ENCODE measurements at places on chromosomes 7 and 10.

- no peak for DNase-seq
Measured at GRCh38 chr10:30430544-30431298, 3.3 kb upstream of the MAP3K8 start.

DNA sequence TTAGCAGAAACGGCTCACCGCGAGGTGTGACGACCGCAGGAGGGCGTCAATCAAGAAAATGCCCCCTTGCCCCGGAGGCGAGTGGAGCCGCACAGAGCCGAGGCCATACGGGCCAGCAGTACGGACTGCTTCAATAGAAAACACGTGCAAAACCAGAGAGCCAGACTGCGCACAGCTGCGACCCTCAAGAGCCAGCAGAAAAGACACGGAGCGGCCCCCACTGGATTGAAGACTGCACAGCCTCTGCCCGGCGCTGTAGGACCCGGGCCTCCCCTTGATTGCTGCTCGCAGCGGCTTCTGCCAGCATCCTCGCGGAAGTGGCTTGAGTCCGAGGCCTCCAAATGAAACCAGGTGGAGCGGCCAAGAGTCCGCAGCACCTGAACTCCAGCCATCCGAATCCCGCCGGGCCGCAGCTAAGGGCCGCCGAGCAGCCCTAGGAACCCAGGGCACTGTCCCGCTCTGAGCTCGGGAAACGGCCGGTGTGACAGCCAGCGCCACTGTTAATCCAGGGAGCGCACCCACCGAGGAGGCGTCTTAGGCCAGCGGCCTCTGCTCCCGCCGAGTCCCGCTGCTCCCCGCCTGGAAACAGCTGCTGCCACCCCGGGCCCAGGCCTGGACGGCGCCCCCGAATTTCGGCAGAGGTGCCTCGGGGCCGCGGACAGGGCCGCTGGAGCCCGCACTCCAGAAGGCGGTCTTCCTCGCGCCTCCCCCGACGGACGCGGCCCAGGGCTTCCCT is 660 bp upstream of the HHEX start:
- DNase-seq = no peak

DNA sequence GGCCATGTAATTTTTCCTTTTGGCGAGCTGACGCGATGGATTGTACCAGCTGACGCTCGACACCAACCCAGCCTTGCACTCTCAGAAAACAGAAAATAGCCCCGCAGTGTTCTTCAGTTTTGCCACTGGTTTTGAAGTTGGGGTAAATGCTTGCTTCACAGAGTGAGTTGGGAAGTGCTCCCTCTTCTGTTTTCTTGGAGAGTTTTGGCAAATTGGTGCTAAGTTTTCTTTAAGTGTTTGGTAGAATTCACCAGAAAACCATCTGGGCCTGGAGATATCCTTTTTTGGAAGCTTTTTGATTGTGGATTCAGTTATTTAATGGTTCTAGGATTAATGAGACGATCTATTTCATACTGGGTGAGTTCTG is 252.8 kb downstream of the ELFN1 start:
- no peak for DNase-seq

- no peak for DNase-seq
Measured at GRCh38 chr7:150665089-150665748, 20.3 kb upstream of the GIMAP2 start.

DNA sequence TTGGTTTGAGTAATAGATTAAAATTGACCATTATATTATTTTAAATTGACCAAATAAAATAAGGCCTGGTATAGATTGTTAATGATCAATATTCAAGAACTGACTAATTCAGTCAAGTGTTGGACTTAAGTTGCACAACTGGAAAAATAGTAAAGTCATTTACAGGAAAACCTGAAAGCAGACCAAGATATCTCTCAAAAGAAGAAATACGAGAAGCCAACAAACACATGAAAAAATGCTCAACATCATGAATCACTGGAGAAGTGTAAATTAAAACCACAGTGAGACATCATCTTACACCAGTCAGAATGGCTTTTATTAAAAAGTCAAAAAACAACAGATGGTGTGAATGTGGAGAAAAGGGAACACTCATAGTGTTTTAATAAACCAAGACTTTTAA is 80.4 kb upstream of the MALRD1 start:
- no peak for DNase-seq

- DNase-seq = peak; percentile 86
Measured at GRCh38 chr7:78279032-78279431, 480.5 kb downstream of the PHTF2 start.

- no peak for DNase-seq
Measured at GRCh38 chr7:101953248-101953819, 135.9 kb downstream of the CUX1 start.

- peak; percentile 89 for DNase-seq
Measured at GRCh38 chr10:70132098-70133029, at the start of gene AIFM2. TSS of gene AIFM2 (minus strand) at chr10:70132825. CDS start at chr10:70124084, 8,741 bp downstream.
